ENCODE measurements at places on chromosomes 5 and 9. TPM values are rescaled to one million over a fixed set of nuclear protein-coding genes. Genes with fewer than 3 reads are reported as not detected.

Gene PSD2
- total RNA-seq, result not detected

Gene SLC38A9
- total RNA-seq, result 1.8 TPM

Gene SLC25A2
- total RNA-seq, result not detected

Gene IL3
- not detected for total RNA-seq

GRCh38 chr9:17970277-17970676 is 391.4 kb downstream of the SH3GL2 start:
- DNase-seq, result no peak

GRCh38 chr5:118722122-118723020 is 266.0 kb downstream of the DTWD2 start:
- DNase-seq, result no peak

DNA sequence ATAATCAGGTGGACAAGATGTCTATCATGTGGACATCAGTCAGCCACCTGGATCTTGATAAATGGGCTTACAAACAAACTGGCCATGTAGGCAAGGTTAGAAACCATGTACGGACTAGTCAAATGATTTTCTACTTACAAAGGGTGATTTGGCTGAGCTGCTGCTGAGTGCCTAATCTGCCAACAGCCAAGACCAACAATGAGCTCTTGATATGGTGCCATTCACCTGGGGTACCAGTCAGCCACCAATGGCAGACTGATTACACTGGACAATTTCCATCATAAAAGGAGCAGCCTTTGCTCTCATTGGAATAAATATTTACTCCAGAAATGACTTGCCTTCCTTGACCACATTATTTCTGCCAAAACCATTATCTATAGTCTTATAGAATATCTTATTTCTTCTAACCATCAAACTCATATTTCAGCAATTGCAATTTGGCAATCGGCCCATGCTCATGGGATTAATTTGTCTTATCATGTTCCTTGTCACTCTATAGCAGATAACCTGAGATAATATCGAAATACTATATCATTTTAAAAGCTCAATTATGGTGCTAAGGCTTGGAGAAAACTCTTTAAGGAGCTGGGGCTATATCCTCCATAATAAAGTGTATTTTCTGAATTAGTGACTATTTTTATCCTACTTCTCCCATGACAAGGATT is 135.1 kb downstream of the SLC25A46 start:
- no peak for DNase-seq

DNA sequence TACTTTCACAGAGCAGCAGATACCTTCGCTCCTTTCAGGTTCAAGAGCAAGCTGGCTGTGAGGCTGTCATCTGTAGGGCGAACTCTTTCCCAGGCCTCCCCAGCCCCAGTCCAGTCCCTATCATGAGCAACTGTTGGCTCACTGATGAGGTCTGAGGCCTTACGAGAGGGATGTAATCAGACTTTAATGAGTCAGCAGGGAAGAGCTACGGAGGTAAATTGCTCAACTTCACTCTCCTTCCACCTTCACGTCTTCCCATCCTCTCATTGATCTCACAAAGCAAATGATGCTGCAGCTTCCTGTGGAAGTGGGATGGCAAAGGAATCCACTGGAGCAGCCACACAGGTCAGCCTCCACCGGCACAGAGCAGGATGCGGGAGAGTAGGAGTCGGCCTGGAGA is 130.7 kb upstream of the TBCA start:
- DNase-seq, result no peak

DNA sequence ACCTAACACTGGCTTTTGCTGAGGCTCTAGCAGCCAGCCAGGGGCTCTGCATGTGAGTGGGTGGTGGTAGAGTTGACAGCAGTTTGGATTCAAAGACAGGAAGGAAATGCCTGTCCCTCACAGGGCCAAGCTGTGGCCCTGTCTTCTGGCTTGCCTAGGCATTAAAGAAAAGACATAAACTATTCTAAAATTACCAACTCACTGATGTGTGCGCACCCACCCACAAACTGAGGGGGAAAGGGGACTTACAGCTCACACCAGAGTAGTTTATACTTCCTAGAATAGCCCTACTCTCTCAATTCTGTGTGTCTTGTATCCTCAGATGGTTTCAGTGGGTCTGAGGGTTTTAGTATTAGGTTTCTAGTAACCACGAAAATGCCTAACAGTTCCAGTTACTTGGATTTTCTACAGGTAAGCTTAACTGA is 18.3 kb upstream of the IL13 start:
- DNase-seq, result no peak

- DNase-seq, result no peak
Observed at GRCh38 chr5:65086234-65086890, 317.6 kb downstream of the CWC27 start.

GRCh38 chr9:127805620-127806019 is 2.9 kb downstream of the FPGS start:
- DNase-seq, result no peak

GRCh38 chr5:6354848-6355247 is 23.5 kb downstream of the MED10 start:
- DNase-seq, result no peak

DNA sequence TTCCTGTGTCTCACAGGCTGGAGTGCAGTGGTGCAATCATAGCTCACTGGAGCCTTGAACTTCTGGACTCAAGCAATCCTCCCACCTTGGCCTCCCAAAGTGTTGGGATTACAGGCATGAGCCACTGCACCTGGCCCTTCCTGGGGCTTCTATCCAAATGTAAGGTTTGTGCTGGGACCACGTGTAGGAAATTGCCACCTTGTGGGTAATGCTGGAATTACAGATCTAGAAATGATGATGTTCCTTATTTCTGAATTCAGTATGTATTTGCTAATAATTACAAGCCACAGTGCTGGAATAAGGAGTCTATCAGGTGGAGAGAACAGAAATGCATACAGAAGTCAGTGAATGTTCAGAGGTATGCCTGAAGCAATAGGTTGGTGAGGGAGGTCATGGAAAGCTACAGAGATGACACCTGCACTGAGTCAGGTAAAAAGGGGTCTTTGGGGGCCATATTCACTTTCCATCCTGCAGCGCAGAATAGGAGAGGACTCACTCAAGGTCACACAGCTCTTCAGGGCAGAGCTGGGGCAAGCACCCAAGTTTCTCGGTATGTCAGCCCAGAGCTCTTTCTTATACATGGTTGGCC is 8.8 kb upstream of the IGFBPL1 start:
- DNase-seq, result peak; percentile 46

DNA sequence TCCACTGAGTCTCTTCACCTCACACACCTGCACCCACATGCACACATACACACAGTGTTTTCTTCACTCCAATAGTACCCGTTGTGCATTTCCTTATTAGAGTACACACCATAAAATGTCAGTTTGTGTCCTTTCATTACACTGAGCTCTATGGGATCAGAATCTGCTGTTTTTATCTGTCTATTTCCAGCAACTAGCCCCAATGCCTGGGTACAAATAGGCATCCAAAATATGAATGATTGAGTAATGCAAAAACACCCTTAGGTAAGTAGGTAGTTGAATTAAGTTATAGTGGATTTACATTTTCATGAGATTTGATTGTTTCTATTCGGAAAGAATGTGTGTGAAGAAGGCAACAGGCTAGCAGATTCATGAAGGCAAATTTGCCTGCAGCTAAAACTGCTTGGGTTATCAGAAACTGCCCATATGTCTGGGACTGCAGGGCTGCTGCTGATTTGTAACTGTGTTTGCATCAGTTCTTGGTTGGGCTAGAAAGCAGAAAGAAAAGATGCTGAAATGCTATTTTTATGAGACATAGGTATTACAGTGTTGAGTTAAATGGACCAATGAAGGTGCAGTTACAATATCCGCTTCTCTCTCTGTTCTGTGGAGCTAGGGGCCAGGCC is 26.9 kb downstream of the PPP3R2 start:
- no peak for DNase-seq

DNA sequence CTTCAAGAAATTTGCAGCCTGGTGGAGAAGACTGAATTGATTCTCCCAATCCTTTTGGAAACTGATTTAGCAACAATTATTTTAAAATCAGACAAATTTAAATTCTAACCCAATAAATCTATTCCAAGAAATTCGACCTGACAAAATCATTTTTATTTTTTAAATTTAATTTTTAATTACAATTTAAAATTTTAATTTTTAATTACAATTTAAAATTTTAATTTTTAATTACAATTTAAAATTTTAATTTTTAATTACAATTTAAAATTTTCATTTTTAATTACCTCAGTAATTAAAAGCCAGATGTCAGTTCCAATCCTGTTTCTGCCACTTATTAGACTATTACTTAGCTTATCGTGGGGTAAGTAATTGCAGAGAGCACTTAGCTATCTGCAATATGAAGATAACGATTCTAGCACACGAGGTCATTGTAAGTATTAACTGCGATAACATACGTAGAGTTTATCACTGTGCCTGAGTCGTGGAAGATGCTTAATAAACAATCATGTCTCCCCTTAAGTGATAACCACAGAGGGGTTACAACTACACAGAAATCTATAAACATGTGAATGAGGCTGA is 346.4 kb upstream of the SLC24A2 start:
- DNase-seq, result no peak

DNA sequence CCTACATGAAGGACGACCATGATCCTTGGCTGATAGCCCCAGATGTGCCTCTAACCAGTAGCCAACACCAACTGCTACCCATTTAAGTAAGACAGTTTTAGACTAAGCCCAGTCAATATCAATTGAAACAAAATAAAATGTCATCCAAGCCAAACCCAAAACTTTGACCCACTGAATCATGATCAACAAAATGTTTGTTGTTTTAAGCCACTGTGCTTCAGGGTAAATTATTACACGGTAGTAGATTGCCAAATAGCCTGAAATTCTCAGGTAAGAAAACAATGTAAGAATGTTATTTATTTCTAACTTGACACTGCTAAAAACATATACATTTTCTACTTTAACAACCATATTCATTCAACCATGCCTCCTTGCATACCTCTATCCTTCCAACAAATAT is 105.5 kb upstream of the PAPPA start:
- no peak for DNase-seq

DNA sequence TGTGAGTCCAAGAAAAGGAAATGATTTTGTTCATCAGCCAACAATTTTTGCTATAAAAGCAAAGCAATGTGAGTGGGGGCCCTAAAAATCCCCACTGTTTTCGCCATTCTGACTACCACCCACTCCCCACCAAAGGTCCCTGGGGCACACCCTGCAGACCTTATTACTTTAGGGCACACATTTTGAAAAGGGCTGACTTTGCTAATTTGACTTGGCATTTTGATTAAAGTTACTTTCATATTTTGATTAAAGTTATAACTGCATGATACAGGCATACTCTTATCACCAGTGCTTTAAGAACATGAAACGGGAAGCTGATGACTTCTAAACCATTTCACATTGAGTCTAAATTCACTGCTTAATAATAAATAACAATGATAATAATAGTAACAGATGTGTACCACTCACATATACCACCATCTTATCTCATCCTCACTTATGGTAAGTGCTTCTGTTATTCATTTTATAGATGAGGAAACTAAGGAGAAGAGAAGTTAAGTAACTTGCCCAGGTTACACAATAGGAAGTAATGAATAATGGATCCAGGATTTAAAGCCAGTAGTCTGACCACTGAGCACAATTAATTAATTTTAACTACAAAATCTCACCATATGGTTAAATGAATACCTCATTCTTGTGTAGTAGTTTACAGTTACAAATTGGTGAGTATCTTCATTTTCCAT is 25.4 kb upstream of the NR3C1 start:
- no peak for DNase-seq

DNA sequence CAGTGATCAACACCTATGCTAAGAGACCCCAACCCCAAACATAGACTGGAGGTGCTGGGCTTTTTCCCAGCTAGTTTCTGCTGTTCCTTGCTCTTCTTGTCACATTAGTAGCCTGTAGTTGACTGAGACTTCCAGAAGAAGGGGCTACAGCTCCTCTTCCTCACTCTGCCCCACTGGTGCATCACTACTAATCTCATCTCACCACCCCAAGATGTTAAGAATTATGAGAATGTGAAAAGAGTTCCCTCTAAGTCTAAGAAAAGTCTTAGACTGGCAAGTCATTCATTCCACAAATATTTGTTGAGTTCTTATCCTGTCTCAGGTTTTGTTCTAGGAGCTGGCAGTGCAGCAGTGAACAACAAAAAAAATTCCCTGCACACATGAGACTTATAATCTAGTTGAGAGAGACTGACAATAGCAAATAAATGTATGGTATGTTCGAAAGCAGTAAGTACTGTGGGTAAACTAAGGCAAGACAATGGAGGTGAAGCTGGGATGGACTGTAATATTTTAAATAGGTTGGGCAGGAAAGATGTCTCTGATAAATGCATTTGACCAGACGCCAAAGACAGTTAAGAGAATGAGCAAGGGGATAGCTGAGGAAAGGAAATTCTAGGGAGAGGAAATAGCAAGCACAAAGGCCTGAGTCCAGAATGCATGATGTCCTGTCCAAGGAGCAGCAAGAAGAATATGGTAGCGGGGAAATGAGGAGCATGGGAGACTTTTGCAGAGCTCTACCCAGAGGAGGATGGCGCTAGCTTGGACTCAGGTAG is 92.3 kb downstream of the PTCD2 start:
- no peak for DNase-seq

DNA sequence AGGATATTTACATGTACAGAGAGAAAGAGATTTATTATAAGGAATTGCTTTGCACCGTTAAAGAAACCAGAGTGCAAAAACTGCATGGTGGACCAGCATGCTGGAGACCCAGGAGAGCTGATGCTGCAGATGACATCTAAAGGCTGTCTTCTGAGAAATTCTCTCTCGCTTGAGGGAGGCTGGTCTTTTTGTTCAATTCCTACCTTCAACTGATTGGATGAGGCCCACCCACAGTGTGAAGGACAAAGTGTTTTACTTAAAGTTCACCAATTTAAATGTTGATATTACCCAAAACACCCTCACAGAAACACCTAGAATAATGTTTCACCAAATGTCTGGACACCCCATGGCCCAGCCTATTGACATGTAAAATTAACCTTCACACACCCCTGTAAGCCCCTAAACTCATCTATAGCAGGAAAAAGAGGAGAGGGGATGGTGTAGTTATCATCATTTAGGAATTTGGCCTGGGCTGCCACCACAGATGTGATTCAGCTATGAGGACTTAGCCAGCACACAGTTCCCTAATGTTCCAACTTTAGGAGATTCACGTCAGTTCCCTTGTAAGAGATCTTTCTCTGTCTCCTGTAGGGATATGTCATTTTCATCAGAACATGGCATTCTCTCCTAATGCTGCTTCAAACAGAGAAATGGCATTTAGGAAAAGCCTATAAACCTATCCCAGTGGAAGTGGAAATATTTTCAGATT is 358.2 kb upstream of the TLE4 start:
- no peak for DNase-seq

Data from ascending aorta (tissue), 2 donors.